Cerebellar cortex (tissue), 1 donor: ENCODE measurements at places on chromosomes 3 and 15.

GRCh38 chr15:73244333-73244732 is 124.4 kb downstream of the HCN4 start:
- DNase-seq, result peak; percentile 26

DNA sequence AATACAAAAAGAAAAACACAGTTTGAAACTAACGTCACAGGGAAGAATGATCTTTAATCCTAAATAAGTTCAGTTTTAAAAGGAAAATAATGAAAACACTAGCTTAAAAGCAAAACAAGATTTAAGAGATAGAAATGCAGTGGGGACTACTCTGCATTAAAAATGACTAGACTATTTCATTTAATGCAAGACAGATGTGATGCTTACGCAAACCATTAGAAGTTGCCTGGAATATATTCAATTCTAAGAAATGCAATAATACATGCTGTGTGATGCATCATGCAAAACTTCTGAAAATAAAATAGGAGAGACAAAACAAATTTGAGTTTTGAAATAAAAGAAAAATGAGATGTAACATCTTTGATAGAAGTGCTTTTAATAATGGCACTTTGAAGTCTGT is 97.6 kb upstream of the STRIT1 start:
- no peak for DNase-seq

DNA sequence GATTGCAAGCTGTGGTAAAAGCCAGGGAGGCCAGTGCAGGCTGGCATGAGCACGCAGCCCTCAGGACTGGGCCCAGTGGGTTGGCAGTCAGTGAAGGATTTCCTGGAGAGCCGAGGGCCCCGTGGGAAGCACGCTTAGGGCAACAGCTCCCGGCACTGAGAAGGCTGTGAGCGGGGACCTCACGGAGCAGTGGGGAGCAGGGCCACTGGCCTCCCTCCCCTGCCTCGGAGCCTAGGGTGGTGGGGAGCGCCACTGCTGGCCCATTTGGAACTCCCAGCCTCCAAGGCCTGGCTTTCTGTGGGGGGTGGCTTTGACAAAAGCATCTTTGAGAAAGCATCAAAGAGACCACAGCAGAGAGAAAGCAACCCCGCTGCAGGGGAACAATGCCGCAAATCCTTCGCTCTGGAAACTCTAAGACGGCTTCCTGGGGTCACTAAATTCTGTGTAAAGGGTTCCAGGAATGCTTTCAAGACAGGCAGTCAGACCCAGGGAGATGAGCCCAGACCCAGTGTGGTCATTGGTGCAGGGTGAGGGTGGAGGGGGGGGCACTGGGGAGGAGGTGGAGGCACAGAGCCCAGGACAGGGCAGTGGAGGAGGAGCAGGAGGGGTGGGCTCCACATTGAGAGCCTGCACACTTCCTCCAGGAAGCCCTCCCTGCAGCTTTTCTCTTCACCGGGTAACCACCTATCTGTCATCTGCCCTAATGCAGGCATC is 9.5 kb upstream of the APBA2 start:
- DNase-seq, result no peak

- no peak for DNase-seq
Measured at GRCh38 chr3:102178817-102179216, 256.0 kb upstream of the ZPLD1 start.

DNA sequence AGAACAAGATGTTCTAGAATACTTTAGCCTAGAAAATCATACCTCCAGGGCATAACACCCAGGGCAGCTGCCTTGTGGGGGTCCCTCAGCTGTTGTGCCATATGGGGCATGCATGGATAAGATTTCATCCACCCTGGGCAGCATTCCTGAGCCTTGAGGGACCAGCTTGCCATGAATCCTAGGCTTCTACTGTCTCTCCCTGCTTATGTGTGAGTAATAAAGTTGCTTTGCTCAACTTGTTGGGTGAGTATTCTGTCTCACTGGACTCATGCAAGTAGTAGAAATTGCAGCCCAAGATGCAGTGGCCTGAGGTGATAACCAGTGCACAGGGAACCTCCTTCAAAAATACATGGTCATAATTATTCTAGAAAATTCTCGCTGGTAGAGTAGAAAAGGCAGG is 52.1 kb upstream of the EPHB1 start:
- DNase-seq, result no peak

GRCh38 chr3:97764407-97765238 is at the start of gene ARL6:
Gene ARL6, plus strand, starts transcription at chr3:97764758. Its CDS starts 3,350 bp downstream, at chr3:97768108.
- peak; percentile 92 for DNase-seq

- no peak for DNase-seq
Measured at GRCh38 chr3:158419820-158420653, 151.0 kb upstream of the MLF1 start.

DNA sequence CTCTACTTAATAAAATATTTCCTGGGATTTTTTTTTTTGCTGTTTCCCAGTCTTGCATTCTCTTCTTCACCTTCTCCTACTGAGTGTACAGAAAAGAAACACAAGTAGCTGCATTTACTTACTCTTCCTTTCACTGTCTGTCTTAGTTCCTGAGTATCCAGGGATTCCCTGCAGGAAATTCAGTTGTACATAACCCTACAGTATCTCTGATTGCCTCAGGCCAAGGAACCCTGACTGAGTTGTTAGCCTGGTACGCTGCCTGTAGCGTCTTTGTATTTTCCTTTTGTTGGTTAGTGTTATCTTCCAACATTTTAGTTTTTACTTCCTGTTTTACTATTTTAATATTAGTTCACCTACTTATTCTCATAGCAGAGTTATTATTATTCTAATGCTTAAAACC is 142.5 kb upstream of the ROBO1 start:
- DNase-seq, result no peak

DNA sequence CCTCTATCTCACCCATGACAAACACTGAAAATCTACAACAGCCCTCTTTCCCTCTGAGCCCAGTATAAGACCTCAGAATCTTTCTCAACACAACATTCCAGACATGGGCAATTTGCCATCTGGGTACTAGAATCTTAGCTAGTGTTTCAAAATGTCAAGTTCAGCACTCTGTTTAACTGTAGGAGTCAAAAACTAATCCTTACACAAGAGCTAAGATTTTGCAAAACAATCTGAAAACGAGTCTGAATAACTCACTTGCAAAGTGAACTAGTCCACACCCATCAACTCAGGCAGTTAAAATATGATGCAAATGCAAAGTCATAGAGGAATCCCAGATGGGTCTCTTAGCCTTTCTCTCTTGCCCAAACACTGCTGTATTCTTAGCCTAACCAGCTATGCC is 67.8 kb downstream of the GPR176 start:
- DNase-seq, result no peak

- no peak for DNase-seq
Measured at GRCh38 chr3:29760226-29760685, 479.4 kb downstream of the RBMS3 start.

DNA sequence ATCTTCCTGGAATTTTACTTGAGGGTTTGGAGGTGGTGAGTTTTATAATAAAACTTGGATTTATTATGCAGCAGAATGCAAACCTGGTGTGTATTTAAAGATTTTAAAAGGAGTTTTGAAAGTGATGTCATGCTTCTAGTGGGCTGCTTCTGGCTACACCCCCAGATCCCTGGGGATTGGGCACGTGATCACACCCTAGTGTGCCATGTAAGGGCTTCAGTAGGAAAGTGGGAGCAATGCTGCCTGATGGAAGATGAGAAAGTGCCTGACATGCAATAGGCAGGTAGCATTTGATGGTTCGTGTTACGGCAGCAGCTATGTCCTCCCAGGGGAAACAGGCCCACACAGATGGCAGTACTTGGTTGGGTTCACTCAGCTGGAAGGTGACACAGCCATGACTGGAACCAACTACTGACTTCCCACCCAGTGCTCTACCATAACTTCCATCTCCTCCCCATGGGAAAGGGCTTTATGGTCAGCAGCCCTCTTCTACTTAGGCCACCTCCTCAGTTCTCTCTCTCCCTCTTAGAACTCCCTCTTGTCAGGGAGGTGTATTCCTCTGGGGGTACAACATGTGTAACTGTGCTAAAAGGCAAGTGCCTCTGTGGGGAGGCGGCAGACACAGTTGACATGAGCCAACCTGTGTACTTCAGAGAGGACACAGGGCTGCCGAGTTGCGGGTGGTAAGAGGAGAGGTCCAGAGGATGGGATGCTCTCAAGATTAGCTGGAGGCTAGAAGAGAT is 5.6 kb downstream of the ITPKA start:
- no peak for DNase-seq

DNA sequence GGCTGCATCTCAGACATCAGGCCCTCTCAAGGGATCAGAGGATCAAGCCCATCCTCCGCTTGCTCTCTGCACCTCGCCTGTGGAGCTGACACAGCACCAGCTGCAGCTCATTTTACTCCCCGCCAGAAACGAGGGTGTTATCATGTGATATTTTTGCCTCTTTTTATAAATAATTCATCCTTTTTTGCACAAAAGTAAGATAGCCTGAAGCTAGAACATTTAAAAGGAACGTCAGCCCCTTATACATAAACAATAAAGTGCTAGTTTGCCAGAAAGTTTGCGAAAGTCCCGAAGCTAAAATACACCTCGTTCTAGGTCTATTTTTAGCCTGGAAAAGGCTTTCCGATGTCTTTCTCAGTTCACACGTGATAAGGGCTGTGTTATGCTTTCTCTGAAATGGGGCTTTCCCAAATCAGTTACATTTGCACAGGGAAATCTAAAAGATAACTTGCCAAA is 9.6 kb upstream of the FAM174B start:
- no peak for DNase-seq

DNA sequence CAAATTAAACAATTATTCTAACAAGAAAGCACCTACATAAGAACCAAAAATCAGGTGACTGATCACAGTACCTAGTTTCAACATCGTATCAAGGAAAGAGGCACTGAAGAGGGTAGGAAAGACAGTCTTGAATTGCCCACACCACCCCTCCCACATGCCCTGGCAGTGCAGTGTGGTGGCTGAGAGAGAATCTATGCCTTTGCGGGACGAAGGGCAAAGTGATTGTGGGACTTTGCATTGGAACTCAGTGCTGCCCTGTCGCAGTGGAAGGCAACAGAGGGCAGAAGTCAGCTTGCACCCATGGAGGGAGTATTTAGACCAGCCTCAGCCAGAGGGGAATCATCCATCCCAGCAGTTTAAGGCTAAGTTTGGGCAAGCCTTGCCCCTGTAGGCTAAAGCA is 24.5 kb downstream of the NEDD4 start:
- DNase-seq, result no peak

DNA sequence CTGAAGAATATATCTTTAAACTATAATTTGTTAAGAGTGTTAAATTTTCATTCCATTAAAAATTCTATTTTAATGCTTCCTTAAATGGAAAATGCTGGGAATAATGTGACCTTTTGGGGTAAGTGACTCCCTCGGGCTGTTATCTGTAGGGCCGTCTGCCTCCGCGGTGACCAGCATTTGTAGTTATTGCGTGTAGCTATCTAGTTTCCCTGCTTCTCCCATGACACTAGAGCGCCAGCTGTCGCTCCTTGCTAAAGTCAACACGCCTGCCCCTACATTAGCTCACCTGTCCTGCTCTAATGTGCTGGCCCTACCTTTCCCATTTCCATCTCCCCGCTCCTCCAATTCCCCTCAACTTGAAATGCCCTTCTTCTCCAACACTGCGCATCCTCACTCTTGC is 12.4 kb upstream of the CHRM5 start:
- DNase-seq, result no peak

DNA sequence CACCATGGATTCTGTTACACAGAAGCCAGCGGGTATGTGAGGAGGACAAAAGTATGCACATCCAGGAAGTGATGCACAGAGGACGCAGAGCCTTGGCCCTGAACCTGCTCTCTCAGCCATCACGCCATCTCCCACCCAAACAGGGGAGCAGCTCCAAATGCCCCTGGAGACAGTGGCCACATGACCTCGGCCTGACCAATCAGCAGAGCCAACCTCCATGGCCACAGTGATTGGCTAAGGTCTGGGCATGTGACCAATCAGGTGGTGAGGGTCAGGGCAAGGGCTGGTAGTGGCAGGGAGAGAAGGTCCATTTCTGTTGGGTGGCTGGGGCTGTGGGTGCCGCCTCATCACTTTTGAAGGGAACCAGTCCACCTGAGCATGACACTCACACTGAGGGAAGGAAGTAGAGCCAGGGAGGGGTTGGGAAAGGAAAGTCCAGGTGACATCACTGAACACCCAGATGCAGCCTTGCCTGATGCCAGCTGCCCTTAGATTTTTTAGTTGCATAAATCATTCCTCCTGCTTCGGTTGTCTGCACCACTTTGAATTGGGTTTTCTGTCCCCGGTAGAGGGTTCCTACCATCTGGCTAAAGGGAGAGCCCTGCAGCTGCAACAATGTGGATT is 70.3 kb upstream of the IQSEC1 start:
- DNase-seq, result no peak

DNA sequence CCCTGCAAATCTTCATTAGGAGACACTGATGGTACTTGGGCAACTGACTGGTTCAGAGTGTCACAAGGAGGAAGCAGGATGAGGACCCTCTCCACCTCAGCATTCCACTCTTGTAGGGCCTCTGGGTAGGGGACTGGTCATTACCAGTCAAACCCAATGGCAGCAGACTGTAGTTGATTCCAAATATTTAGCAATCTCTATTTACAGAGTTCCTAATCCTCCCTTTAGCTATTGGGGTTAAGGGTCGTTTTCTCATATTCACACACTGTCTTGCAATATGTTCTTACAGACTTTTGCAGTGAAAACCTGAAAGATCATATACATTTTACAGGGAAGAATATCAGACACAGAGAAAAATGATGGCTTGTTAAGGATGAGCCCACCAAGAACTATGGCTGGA is 397.7 kb downstream of the GAP43 start:
- DNase-seq, result no peak

GRCh38 chr3:192038726-192039125 is 577.8 kb downstream of the PYDC2 start:
- no peak for DNase-seq

- DNase-seq, result no peak
Measured at GRCh38 chr15:95432878-95433405, 897.6 kb upstream of the NR2F2 start.

- DNase-seq, result no peak
Measured at GRCh38 chr3:120113128-120114116, 19.2 kb upstream of the GSK3B start.

DNA sequence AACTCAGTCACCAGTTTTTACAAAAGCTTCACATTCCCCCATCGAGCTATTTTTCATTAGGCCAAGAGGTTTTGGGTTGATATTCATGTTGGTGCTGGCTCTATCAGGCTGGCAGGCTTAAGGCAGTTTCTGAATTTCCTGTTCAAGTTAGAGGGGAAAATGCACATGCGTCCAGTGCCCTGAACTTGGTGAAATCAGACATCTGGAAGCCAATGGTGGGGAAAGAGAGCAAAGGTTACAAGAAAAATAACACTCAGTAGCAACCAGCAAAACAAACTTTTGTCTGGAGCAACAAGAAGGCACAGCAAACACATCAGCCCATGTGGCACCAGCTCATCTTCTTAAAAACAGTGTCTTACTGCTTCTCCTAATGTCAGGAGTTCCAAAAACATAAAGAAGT is 155.6 kb upstream of the TSC22D2 start:
- DNase-seq, result no peak

GRCh38 chr15:65189102-65189740 is 4.1 kb upstream of the CLPX start:
- peak; percentile 55 for DNase-seq

GRCh38 chr15:57696146-57696545 is 10.4 kb upstream of the POLR2M start:
- DNase-seq, result no peak

- DNase-seq, result peak; percentile 31
Measured at GRCh38 chr3:9810433-9810770, 340 bp downstream of the TTLL3 start.
